Brain (organoid and tissue), 16 donors: ENCODE measurements at places on chromosomes 2 and 18.

DNA sequence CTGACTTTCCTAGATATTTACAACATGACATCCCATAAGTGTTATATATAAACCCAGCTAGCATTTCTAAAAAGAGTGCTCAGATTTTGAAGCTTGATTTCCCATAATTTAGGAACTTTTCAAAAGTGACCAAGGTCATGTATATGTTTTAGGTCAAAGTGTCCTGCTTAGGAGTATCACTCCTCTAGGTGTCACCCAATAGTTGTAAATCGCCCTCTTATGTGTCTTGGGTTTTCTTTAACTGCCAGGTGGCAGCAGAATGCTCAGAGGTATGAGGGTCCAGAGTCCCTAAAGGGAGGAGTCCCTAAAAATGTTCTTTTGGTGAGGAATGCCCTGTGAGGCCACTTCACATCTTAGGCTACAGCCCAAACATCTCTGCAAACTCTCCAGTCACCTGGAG, 358.3 kb downstream of the CELF4 start:
- no peak for DNase-seq

GRCh38 chr2:142100139-142100873, 30.5 kb downstream of the LRP1B start:
- DNase-seq, result peak; percentile 1

- DNase-seq, result no peak
Measured at GRCh38 chr2:239956818-239957261, 68.3 kb downstream of the NDUFA10 start.

- DNase-seq, result no peak
Measured at GRCh38 chr2:231425811-231426703, 30.5 kb downstream of the B3GNT7 start.

DNA sequence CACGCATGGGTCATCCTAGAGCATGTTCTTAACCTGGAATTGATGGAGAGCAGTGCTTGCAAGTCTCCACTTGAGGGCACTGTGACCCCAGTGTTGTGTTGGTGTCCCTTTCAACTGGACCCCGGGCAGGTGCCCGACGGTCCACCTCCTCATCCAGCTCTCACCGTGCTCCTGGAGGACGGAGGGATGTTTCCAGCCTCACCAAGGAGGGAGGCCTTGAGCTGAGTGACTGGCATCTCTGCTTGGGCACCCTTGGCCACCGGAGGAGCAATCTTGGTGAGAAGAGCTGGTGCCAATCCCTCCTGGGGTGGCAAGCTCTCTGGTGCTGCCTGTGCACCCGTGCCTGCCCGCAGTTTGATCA, 45.4 kb upstream of the ASB18 start:
- DNase-seq, result peak; percentile 8
